Cortex of kidney (tissue), 1 donor: ENCODE measurements at places on chromosomes 16 and 17.

GRCh38 chr16:88731699-88732098 is 25.4 kb downstream of the CTU2 start:
- no peak for DNase-seq

- no peak for DNase-seq
These were observed 14.1 kb upstream of the CIBAR2 start for GRCh38 chr16:85126394-85126704.

GRCh38 chr16:12802661-12803060 is 1.0 kb downstream of the CPPED1 start:
- no peak for DNase-seq

DNA sequence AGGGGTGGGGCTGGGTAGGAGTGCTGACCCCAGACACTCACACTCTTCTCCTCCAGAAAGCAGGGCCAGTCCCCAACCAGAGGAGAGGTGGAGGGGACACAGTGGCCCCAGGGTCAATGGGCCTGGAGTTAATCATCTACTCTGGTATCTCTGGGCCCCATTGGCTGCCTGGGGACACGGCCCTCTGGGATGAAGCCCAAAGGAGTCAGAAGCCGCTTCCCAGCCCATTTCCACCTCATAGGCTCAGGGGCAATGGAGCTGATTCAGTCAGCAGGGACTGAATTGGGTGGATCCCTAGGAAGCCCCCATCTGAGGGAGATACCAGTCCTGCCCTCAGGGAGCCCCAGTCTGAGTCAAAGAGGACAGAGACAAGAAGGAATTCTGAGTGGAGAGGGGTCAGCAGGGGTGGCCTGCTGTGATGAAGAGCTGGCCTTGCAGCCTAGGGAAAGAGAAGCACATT is 2.9 kb upstream of the NAGS start:
- no peak for DNase-seq

- DNase-seq: no peak
These were observed 94.6 kb downstream of the CMIP start for GRCh38 chr16:81539009-81539758.

- no peak for DNase-seq
These were observed 352 bp downstream of the GGNBP2 start for GRCh38 chr17:36545077-36545464.

DNA sequence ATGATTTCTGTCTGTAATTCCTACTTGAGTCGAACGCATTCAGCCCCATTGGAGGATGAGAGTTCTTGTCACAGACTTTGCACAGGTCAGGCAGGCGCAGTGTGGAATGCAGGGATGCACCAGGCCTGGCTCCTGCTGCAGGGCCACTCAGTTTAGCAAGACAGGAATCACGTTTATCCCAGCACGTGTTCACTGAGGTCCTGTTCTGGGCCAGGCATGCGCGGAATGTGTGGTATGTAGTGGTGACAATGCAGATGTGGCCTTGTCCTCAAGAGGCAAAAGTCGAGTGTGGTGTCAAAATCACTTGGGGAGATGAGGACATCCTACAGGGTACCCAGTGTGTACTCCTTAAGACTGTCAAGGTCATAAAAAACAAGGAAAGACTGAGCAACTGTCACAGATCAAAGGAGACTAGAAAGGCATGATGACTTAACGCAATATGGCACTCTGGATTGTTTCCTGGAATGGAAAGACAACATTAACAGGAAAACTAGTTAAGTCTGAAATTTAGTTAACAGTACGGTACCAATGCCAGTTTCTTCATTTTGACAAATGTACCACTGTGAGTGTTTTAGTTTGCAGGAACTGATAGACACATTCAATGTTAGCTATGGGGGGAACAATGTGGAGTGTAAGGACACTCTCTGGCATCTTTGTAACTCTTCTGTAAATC is 121.5 kb upstream of the ADAMTS18 start:
- DNase-seq: no peak

GRCh38 chr17:63490329-63490728 is 13.5 kb downstream of the ACE start:
- no peak for DNase-seq

DNA sequence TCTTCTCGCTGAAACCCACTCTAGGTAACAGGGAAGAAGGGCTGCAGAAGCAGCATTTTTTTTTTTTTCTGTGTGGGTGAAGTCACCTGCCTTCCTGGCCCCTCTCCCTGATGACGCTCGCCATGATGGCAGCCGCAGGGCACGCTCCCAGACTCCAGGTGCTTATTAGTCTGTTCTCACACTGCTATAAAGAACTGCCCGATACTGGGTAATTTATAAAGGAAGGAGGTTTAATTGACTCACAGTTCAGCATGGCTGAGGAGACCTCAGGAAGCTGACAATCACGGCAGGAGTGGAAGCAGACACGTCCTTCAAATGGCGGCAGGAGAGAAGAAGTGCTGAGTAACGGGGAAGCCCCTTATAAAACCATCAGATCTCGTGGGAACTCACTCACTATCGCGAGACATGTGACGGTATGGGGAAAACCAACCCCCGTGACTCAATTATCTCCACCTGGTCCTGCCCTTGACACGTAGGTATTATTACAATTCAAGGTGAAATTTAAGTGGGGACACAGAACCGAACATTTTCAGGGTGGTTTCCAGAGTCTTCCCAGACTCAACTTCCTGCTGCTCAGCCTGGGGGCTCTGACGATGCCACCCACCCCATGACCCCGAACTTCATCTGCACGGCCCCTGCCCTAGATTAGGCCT is 34.9 kb upstream of the NLRP1 start:
- no peak for DNase-seq

DNA sequence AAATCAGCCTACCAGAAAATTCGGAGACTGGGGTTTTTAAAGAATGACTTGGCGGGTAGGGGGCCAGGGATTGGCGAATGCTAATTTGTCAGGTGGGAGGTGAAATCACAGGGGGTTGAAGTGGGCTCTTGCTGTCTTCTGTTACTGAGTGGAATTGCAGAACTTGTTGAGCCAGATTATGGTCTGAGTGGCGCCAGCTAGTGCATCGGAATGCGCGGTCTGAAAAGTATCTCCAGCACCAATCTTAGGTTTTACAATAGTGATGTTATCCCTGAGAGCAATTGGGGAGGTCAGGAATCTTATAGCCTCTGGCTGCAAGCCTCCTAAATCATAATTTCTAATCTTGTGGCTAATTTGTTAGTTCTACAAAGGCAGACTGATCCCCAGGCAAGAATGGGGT is 762 bp upstream of the RBL2 start:
- DNase-seq: no peak

DNA sequence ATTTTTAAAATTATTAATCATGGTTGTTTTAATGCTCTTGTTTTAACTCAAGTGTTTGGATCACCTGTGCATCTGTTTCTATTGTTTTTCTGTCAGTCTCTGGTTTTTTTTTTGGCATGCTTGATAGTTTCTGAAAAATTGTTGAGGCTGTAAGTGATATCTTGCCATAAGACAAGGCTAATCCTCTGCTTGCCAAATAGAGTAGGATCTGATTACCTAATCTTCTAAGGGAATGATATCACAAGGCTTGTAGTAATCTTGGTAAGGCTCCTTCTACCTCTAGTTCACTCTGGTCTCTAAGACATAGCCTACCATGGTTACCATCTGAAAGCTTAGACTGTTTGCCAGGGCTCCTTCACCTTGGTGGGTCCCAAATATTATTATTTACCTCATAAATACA is 81.0 kb downstream of the ATF7IP2 start:
- DNase-seq: no peak
